ENCODE measurements at places on chromosomes 6 and 20.

DNA sequence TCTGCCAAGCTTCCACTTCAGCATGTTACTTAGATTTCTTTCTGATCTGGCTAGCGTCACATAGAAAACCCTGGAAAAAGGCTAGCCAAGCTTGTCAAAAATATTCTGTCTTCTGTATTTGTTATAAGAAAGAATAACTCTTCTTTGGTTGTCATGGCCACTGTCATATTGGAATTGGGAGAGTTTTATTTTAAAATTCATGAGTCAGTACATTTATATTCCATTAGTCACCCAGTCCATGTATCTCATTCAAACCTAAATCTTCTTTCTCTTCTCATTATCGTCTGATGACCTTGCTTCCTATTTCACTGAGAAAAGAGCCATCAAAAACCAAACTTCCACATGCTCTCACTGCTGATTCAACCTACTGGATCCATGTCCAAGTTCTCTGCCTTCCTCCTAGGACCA lies 65.7 kb downstream of the EPM2A start:
- peak; percentile 80 for DNase-seq

DNA sequence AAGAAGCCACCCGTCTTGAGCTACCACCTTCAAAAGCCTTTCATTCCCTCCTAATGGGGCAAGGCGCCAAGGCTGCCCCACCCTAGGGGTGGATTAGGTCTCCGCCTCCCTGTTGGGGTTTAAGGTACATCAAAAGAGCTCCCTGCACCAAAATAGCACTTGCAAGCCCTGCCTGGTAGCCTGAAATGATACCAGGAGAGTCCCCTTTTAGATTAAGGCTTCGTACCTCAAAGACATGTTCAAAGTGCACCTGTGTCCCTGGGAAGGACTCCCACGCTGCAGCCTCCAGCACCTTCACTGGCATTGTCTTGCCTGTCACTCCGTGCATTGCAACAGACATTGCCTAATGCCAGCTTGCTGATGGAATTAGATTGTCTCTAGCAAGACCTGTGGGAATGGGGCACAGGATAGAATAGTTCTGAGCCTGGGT lies 15.7 kb upstream of the CDKN1A start:
- DNase-seq, result no peak

DNA sequence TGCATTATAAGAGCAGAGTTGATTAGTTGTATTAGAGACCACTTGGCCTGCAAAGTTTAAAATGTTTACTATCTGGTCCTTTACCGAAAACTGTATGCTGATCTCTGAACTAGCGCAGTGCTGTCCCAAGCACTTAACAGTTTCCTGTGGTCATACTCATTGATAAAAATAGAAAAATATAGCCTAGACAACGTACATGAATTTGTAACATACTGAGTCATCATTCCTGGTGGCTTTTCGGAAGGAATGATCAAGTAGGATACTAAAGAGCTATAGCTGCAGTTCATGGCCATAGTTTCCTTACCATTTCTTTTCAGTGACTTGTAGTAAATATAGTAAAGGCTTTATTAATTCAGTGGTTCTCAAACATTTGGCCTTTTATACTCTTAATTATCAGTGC lies 18.4 kb downstream of the TTK start:
- DNase-seq, result peak; percentile 49

DNA sequence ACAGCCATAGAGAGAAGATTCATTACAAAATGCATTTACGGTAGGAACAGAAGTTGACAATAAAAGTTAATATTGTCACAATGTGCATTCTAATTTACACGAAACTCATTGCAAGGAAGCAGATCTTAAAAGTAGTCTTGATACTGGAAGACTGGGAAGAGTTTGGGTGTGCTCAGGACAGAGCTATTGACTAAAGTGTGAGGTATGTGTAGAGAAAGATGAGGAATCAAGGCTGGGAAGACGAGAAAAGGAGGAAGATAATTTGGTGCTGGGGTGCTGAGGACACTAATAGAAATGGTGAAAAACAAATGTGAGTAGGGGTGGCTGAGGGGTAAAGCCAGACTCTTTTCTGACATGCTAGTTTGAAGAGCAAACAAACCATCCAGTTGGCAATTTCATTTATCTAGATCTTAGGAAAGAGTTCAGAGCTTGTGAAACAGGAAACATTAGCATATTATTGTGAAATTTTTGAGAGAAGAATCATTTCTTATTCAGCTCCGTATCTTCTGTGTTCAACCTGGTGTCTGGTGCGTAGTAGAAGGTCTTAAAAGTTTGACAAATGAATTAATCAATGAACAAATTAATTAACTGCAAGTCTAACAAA lies 72.7 kb downstream of the ELOVL4 start:
- DNase-seq, result no peak

- peak; percentile 30 for DNase-seq
Measured at GRCh38 chr6:68108233-68108835, 526.7 kb upstream of the ADGRB3 start.
